Dermis blood vessel endothelial cell (primary cell): ENCODE measurements at places on chromosomes 7 and 10. TPM values are rescaled to one million over a fixed set of nuclear protein-coding genes. Genes with fewer than 3 reads are reported as not detected.

SYT15B gene
- 0.51 and 1.2 TPM in 2 replicates for total RNA-seq

MCM10 gene
- total RNA-seq = 6.3 and 19.5 TPM in 2 replicates

SFTPA1 gene
- total RNA-seq = not detected in 2 replicates

RGS10 gene
- total RNA-seq = 10.5 and 12.6 TPM in 2 replicates

PARD3 gene
- 36.4 and 54.7 TPM in 2 replicates for total RNA-seq

INMT gene
- total RNA-seq = 0.05 TPM in 1 of 2 replicates, not detected in the other
